ENCODE measurements at places on chromosomes 16 and 17.

DNA sequence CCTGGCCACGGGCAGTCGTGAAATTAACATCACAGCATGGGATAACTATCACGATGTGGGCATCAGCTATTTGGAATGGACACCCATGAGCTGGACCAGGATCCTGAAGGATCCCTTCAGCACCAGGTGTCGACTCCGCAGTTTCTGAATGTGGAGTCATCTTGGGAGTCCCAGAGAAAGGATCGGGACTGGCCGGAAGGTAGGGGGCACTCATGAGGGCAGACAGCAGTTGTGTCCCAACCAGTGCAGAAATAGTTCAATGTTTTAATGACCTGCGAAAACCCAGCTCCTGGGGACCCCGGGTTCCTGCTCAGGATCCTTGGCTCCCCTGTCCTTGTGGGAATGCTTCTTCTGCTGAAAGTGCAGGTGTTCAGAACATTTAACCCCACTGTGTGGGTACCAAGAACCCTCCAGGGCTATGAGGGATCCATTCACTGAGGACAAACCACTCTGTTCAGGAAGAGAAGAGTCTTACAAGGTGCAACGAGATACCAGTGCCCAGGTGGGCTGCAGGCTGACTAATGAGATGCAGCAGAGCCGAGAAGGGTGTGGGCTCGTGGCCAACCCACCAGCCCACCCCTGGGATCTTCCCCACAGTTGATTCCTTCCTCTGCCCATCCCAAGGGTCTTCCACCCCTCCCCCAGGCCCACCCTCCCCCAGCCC, 154.8 kb downstream of the SALL1 start:
- no peak for DNase-seq

DNA sequence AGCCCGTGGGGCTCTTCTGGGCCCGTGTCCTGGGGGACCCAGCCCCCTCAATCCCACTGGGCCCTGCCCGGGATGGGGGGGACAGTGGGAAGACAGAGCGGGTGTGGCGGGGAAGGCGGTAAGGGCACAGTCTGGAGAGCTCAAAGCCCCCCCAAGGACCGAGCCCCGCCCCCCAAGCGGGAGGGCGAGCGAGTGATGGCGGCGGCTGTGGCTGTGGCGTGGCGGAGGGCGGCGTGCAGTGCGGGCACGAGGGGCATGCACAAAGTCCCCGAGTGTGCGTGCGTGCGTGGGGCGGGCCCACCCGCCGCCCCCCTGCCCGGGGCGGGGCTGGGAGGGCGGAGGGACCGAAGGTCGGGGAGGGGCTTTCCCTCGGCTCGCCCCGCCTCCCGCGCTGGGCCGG, 3.6 kb upstream of the WDR24 start:
- no peak for DNase-seq

GRCh38 chr17:45299361-45299760, 17.5 kb downstream of the MAP3K14 start:
- no peak for DNase-seq

GRCh38 chr16:50340578-50340977, 28.2 kb downstream of the BRD7 start:
- no peak for DNase-seq

DNA sequence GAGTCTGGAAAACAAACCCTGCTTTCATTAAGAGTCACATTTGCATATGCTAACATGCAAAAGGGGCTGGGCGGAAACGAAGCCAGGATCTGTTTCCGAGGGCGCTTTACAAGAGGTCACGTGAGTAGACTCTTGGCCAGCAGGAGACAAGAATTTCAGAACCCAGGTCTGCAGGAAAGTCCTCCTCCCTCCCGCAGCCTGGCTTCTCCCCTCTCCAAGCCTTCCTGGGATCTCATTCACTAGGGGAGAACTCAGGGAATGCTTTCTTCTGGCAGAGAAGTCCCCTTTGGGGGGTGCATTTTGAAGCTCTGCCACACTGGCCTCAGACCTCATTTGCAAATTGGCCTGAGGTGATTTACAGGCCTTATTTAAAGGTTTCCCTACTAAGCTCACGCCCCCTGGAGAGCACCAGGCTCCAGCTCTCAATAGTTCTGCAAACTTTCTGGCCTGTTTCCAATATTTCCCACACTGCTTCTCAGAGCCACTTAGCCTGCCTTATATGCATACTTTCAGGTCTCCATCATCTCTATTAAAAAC, 57.2 kb upstream of the CACNG5 start:
- DNase-seq = no peak

DNA sequence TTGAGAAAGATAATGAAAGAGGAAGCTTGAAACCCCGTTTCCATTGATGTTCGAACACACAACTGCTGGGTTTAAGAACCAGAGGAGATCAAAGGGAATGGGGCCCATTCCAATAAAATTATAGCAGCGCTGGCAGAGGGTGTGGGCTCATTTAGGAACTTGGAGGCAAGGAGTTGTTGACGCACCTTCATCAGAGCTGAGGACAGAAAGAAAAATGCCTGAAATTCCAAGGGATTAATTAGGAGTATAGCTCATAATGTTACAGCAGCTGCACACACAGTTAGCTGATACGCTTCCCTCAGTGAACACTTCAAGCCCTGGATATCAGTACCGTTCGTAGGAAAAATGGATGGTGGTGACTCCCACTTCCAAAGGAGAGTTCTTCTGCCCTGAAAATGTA, 127.2 kb downstream of the AXIN2 start:
- no peak for DNase-seq

GRCh38 chr16:22912654-22913053, 98.7 kb downstream of the HS3ST2 start:
- no peak for DNase-seq

DNA sequence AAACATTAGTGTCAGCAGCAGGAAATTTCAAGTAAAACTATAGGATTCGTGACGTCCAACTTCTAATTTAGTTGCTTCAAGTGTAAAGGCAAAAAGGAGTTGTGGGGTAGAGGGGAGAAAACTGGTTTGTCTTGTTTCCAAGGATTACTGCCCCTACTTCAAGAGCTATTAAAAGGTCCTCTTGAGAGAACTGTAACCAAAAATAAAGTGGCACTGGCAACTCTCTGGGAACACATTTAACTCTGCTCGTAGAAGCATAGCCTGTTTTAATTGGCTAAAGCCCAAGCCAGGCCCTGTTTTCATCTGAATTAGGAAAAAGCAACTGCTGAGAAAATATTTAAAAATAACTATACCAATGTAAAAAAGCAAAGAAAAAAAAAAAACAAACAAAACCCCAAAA, 51.8 kb upstream of the AKAP1 start:
- DNase-seq = no peak

- DNase-seq = no peak
Measured at GRCh38 chr16:473046-474043, 47.9 kb downstream of the RAB11FIP3 start.
